ENCODE measurements at places on chromosomes 7 and 10.

DNA sequence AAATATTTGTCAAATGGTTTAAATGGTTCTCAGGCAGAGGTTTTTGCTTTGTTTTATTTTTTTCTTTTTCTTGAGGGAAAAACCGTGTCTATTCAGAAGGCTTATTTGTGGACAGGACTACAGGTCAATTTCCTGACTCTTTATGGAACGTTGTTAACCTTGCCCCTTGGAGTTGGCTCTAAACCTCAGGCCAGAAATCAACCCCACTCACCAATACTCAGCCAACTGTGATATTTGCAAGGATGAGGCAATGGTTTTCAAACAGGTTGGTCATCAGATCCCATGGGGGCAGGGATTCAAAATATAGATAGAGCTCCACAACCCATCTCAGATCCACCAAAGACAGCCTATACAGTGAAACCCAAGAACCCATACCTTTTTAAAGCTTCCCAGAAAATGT, 10.2 kb downstream of the PDLIM1 start:
- DNase-seq: no peak

GRCh38 chr7:120991581-120991980, 3.1 kb downstream of the CPED1 start:
- no peak for DNase-seq

DNA sequence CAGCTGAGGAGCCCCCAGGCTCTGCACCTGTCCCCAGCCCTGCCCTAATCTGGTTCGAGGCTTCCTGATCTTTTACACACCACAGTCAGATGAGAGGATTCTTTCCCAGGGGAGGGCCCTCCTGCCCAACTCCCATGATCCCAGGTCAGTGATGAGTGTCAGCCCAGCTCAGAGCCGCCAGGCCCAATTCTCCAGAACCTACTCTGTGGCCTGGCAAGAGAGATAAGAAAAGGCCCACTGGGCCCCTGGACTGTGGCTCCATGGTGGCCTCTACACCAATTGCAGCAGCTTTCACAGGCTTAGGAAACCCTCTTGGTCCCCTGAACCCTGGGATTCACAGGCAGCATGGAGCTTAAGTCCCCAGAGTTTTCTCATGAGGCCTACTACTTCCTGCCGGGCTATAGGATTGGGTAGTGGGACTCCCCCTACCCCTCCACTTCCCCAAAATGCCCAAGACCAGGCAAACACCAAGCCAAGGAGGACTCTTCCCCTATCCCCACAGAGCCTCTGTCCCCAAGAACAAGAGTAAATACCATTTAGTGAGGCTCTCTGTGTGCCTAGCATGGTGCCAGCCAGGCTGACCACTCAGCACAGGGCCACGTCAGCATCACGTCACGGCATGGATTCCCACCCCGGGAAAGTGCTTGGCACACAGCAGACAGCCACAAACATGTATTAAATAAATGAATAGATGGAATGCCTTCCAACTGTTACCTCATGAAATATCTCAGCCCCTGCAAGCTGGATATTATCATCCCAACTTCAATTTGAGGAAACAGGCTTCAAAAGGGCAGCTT, 100.0 kb downstream of the GRID1 start:
- DNase-seq: no peak

DNA sequence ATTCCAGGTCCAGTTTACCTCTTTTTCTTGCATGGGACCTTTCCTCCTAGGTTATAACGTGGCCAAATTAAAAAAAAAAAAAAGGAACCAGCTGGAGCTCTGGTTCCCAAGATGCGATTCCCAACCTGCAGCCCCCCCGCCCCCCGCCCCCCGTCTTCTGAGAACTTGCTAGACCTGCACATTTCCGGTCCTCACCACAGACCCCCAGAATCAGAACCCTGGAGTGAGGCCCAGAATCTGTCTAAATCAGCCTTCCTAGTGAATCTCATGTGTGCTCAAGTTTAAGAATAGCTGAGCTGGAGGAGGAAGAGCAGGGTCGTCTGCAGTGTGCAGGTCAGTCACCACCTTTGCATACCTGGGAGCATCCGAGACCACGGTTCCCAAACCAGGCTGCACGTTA, 144.2 kb downstream of the KLF6 start:
- no peak for DNase-seq

DNA sequence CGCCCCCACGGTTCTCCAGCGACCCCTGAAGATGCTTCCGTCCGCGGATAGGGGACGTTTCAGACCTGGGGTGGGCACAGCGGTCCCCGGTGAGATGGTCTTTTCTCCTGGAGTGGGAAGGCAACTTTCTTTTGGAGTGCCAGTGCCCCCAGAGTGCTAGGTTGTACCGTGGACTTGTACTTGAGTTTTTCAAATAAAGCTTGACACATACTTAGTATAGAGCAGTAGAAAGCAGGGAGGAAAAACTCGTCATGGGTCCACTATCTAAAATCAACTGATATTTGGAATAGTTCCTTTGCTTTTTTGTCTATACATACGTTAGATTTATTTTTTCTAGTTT, 28.4 kb downstream of the RBM20 start:
- DNase-seq: no peak

- DNase-seq: no peak
Measured at GRCh38 chr7:81721437-81721836, 48.4 kb downstream of the HGF start.

- no peak for DNase-seq
Measured at GRCh38 chr10:113997428-113997827, 46.2 kb upstream of the ADRB1 start.

GRCh38 chr7:22802426-22802825, 20.2 kb downstream of the TOMM7 start:
- DNase-seq: no peak

DNA sequence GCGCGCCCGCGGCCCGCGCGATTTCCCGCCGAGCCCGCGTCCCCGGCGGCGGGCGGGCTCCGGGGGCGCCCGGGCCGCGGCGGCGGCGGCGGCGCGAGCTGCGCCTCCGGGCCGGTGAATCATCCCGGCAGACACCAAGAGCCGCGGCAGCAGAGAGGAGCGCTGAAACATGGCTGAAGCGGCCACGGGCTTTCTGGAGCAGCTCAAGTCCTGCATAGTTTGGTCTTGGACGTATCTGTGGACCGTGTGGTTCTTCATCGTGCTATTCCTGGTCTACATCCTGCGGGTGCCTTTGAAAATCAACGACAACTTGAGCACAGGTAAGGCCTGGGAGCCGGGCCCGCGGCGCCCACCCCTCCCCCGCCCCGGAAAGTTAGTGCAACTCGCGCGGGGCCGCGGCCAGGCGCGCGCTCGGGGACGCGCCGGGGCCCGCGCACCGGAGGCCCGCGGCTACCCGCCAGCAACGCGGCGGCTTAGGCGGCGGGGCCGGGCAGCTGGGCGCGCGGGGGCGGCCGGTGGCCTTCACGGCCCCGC, at the start of gene ST7:
Gene ST7, plus strand, starts transcription at position 130 of the 534 bp plus-strand sequence. Its CDS starts 40 bp downstream, at position 170.
- peak; percentile 48 for DNase-seq

Measured in stimulated activated CD4-positive, alpha-beta T cell treated with anti-CD3 and anti-CD28 coated beads, Interleukin-1b, Interleukin-23, amount 100 ng/mL, for 24 hours (primary cell).